ENCODE measurements at places on chromosomes 11 and 22. TPM values are rescaled to one million over a fixed set of nuclear protein-coding genes. Genes with fewer than 3 reads are reported as not detected.

Gene PRODH
- 0.49 TPM for total RNA-seq

Gene OR52I1
- total RNA-seq: not detected

Gene MS4A3
- total RNA-seq: not detected

Gene THY1
- total RNA-seq: not detected

- no peak for DNase-seq
Observed at GRCh38 chr22:17806437-17806836, 32.2 kb upstream of the BID start.

GRCh38 chr11:118813551-118813950 is 22.6 kb upstream of the DDX6 start:
- no peak for DNase-seq

DNA sequence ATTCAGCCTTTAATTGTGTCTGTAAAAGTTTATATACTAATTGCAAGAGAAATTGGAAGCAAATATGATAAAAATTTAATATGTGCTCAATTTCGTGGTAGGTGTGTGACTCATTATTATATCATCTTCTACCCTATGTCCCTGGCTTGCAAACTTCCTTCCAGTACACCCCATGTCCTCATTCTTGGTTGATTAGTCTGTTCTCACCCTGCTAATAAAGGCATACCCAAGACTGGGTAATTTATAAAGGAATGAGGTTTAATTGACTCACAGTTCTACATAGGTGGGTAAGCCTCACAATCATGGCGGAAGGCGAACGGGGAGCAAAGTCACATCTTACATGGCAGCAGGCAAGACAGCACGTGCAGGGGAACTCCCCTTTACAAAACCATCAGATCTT is 11.9 kb downstream of the MRGPRX3 start:
- DNase-seq: no peak

DNA sequence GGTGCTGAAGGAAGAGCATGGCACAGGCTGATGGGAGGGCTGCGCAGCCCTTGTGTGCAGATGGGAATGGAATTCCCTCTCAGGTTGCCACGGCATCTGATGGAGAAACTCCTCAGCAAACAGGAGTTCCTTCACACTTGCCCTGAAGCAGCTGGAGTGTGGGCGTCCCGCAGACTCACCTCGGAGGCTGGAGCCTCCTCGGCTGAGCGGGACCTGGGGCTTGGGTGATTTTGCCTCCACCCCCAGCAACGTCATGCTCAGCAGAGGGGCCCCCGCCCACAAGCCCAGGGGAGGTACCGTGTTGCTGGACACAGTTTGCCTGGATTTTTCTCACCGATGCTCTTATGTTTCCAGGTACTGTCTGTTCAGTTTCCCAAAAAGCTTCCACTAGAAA is 63.4 kb downstream of the MYO7A start:
- DNase-seq: no peak
